Liver (tissue), 10 donors: ENCODE measurements at places on chromosomes 4 and X. TPM values are rescaled to one million over a fixed set of nuclear protein-coding genes. Genes with fewer than 3 reads are reported as not detected.

NDST3 gene
- 2.8 TPM for total RNA-seq

TEC gene
- total RNA-seq = 4.7 TPM

KCTD8 gene
- total RNA-seq = not detected

DNA sequence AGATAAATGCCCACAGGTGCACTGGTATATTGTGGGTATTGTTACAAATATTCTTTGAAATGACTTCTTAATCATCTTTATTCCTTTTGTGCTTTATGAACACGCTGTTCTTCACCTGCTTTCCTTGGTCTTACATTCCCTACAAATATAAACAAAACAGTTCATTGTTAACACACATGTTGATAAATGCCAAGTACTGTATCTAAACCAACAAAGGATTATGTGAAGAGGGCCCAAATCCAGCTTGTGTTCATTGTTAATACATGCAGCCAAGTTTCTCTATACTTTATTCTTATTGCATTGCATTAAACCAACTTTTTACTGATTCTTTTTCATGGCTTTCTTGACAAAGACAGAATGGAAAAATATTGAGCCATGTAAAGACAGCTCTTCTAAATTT is 42.8 kb downstream of the AREG start:
- H3K27me3 ChIP-seq = no peaks in the 10 kb centered on the region
- no peak overlapping the region for H3K4me3 ChIP-seq
- no peaks in the 10 kb centered on the region for H3K4me1 ChIP-seq
- H3K27ac ChIP-seq = no peak overlapping the region
- DNase-seq = no peak

- no peak overlapping the region for H3K4me3 ChIP-seq
- H3K27me3 ChIP-seq = no peaks in the 10 kb centered on the region
- no peak overlapping the region for H3K27ac ChIP-seq
Observed at GRCh38 chr4:182291175-182291574, 48.0 kb downstream of the TENM3 start.

DNA sequence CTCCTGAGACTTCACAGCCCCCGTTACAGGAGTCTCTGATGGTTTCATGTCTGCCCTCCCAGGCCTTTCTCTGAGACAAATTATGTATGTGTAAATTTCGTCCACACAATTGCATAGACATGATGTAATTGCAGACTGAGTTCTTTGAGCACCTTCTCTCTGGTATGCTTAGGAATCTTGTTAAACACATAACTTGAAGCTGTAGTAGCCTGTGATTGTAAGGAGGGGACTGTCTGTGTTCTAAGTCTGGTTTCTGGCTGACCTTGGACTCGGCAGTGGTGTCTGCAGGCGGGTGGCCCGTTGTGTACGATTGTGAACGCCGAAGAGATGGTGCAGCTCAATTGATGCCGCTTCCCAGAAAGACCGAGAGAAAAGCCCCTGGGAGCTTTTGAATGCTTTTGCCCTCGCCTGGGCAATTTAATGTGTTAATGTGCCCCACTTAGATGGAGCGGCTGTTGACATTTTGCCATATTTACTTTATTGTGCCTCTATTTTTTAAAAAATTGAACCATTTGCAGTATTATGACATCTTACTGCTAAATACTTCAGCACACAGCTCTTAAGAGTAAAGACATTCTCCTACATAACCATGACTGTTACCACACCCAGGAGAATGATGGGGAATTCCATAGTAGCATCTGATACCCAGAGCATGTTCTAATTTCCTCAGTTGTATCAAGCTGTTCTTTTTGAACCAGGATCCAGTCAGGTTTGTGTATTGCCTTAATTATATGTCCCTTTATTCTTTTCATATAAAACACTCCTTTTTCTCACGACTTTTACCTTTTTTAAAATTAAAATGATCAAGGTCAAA is 58.4 kb upstream of the TADA2B start:
- no peak for DNase-seq
- no peak overlapping the region for H3K4me3 ChIP-seq
- peaks cover 51% of the 10 kb centered on the region for H3K4me1 ChIP-seq
- H3K27me3 ChIP-seq = no peaks in the 10 kb centered on the region
- H3K36me3 ChIP-seq = no peaks in the 10 kb centered on the region

CT45A10 gene
- not detected for total RNA-seq
